ENCODE measurements at places on chromosomes 4 and X.

DNA sequence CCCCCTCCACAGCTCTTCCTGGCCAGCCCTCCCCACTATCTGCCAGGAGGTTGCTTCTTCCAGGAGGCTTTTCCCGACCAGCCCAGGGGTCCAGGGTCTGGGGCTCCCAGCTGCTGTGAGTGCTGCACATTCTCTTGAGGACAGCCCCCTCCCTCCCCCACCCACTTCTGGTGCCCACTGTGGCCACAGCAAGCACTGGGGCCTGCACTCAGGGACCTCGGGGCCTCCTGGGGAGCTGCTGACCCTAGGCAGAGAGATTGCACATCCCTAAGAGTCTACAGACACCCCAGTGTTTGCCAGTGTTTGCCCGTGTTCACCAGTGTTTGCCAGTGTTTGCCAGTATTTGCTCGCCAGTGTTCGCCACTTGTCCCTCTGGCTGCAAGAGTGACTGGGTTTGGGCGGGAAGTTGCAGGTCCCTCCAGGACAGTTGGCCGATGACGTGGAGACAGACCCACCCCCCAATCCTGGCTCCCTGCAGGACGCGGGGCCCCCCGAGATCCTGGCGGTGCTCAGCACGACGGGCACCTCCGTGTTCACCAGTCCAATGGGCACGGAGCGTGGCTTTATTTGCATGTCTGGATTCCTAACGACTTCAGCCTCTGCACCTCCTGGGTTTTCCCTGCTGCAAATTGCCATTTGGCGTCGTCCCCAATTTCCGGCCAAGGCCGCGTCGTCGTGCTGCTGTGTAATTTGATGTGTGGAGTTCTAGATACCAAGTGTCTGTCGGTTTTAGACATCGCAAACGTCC, 87.5 kb upstream of the NKX1-1 start:
- no peak for DNase-seq

- DNase-seq = no peak
These were observed 8.5 kb upstream of the NUDT6 start for GRCh38 chr4:122930862-122931261.

- DNase-seq = no peak
These were observed 153.8 kb upstream of the KLF3 start for GRCh38 chr4:38510201-38510600.

DNA sequence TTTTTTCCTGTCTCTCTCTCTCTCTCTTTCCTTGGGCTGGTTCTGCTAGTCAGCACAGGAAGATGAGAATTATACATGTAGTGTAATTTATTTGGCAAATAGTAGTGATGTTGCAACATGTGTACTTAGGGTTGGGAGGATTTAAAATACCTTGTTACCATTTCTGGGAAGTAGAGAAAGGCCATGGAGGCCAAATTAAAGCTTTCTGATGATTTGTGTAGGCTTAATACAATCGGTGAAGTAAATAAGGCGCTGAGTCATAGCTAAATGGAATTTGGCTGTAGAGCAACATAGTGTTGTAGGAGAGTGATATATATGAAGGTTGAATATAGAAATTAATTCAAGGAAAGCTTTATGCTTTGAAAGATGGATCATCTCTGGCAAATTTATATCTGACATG, 295.3 kb downstream of the GRID2 start:
- no peak for DNase-seq

DNA sequence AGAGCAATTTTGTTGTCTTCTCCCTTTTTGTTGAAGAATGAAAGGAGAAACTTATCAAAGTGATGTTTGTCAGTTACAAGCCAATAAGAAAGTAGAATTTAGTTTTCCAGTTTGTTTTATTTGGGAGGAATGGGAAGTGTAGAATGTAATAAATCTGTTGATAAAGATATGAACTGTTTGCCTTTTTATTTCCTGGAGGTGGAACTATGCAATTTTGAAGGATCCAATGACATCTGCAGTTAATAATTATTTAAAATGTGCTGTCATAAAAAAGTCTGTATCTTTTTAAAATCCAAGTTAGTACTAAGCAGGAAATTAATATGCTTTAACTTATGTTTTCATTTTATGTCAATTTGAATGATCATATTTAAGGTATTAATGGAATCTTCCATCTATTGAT, 44.9 kb downstream of the PF4 start:
- DNase-seq = no peak

DNA sequence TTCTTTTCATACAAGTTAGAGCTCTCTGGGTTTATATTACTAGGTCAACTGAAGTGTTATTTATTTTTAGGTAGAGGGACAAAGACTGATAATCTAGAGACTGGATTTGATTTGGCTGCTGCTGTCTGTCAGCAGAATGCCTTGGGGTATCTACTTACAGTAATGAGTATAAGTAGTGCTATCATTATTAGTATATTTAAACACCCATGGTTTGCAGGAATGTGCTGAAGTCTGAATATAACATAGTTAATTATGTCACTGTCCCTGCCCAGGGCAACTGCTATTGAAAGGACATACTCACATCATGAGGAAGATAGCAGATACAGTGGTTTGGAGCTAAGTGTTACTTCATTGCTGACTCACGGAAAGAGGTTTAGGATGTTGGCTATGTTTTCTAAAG, 76.2 kb downstream of the PRRG1 start:
- DNase-seq = no peak
